SK-N-MC (cell line): ENCODE measurements at places on chromosomes 1 and 21.

DNA sequence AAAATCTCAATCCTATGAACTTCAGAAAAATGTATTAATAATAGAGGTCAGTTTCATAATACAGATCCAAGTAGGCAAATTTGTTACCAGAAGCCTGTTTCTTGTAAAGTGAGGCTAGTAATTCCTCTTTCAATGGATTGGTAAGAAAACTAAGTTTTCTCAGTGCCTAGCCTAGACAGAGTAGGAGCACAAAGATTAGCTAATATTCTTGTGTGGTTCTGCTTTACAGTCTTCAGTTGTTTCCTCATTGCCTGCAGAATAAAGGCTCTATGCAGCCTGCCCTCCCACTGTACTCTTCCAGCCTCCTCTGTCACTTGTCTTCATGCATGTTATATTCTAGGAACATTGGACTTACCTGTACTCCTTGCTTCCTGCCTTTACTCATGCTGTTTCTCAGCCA, 2.4 kb upstream of the PPP1R15B start:
- no peak for DNase-seq

DNA sequence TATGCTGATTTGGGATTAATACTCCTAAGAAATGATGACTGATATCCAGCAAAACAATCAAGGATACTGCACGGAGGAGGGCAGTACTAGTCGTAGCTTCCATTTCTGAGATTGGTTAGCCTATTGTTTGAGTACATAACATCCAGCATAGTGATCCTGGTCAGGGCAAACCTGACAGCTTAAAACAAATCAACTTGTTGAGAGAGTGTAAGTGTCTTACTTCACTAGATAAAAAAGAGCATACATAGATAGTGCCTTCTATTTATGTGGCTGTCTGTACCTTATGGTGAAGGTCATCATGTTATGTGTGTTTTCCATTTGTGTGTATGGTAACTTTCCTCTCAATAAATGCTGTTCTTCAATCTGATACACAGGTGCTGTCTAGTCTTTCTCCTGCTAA, 228.4 kb downstream of the PTGER3 start:
- no peak for DNase-seq

GRCh38 chr21:36471254-36471723, 8.6 kb downstream of the CLDN14 start:
- no peak for DNase-seq

- no peak for DNase-seq
These were observed 1.8 kb downstream of the RGL1 start for GRCh38 chr1:183806675-183807074.

- no peak for DNase-seq
These were observed 498 bp upstream of the CLCA2 start for GRCh38 chr1:86423473-86423872.

GRCh38 chr1:28359592-28360239, 9.8 kb upstream of the PHACTR4 start:
- DNase-seq, result peak; percentile 70

DNA sequence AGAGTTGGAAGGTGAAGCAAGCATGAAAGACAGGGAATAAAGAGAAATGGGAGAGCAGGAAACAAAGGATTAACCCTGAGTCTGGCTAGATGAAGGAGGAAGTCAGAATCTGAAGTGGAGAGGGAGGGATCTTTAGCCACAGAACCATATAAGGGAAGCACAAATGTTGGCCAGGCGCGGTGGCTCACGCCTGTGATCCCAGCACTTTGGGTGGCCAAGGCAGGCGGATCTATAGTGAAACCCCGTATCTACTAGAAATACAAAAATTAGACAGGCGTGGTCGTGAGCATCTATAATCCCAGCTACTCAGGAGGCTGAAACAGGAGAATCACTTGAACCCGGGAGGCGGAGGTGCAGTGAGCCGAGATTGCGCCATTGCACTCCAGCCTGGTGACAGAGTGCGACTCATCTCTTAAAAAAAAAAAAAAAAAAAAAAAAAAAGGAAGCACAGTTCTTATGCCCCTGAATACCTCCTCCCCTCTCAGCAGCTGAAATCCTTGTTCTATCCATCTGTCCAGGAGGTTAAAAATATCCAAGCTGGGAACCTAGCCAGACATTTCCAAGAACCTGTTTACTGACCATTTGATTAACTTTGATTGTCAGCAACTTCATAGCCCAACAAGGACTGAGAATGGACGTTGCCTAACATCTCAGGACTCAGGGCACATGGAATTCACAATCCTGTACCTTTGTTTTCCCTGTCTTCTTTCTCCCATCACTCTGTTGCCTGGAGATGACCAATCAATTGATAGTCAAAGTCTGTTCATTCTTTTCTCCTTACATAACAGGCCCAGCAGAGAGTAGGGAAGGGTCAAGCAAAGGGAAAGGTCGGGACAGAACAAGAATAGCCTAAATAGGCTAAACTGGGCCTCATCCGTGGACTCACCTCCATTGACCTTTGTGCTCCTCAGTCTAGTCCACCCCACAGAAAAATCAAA, 10.6 kb downstream of the TXNIP start:
- DNase-seq, result no peak

GRCh38 chr1:117366177-117367045, 838 bp upstream of the MAN1A2 start:
- no peak for DNase-seq

DNA sequence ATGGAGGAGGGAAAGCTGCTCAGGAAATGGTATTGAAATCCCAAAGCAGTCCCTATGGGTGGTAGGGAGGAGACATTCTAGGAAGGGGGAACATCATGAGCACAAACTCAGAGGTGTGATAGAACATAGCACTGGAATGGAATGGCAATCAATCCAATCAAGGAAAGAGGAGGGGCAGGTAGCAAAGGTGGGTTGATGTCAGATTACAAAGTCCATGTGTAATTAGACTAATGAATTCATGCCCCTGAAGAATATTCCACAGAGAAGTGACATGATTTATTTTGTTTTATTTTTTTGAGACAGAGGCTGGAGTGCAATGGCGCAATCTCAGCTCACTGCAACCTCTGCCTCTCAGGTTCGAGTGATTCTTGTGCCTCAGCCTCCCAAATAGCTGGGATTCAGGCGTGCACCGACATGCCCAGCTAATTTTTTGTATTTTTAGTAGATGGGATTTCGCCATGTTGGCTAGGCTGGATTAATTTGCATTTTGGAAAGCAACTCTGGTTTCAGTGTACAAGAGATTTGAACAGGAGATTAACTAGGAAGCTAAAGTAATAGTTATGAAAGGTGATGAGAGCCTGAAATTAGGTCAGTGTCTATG, 36.1 kb downstream of the DEGS1 start:
- DNase-seq, result no peak

DNA sequence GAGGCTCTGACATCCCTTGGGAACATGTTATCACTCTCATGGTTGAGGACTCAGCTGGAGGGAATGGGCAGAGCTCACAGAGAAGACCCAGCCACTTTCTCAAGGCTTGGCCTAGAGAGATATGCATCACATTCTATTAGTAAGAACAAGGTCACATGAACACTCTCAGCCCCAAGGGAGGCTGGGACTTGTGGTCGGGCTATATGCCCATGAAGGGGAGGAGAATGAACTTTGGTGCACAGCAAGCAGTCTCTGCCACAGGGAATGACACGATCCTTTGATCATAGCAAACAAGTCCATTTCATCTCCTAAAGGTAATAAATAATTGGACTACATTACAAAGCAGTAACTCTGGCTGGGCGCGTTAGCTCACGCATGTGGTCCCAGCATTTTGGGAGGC, 105.7 kb downstream of the SYF2 start:
- DNase-seq, result no peak

DNA sequence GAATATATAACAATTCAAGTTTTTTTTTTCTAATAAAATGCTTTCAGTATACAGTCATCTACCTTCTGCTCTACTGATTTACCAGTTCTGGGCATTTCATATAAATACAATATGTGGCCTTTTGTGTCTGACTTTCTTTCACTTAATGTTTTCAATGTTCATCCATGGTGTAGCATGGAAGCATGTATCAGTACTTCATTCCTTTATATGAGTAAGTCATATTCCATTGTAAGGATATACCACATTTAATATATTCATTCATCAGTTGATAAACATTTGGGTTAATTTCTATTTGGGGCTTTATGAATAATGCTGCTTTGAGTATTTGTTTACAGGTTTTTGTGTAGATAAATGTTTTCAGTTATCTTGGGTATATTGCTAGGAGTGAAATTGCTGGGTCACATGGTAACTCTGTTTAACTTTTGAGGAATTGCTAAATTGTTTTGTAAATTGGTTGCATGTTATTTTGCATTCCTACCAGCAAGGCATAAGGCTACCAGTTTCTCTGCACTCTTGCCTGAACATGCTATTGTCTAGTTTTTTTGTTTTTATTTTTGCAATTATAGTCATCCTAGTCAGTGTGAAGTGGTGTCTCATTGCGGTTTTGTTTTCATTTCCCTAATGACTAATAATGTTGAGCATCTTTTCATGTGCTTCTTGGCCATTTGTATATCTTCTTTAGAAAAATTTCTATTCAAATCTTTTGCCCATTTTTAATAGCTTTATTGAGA, 206.1 kb downstream of the TM2D1 start:
- DNase-seq, result no peak

- no peak for DNase-seq
These were observed 1.6 kb upstream of the SH3D21 start for GRCh38 chr1:36304521-36304920.

GRCh38 chr1:116115476-116116439, 4.6 kb downstream of the MAB21L3 start:
- DNase-seq, result no peak

DNA sequence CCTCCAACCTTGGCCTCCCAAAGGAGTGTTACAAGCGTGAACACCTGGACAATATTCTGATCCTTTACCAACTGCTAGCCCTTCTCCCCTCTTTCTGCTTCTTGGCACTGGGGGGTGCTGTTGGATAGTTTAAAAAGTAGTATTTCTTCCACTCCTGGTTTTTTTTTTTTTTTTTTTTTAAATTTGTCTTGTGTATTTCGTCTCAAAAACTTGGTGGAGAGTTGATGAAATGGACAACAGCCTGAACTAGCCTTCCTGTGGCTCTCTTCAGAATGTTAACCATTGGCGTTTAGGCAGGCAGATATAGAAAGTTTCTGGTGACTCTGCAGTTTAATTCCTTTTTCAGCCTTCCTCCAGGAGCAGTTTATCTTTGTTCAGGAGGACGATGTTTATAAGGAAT, 69.7 kb upstream of the USP24 start:
- DNase-seq, result no peak

GRCh38 chr1:174657411-174657810, 209.6 kb downstream of the GPR52 start:
- no peak for DNase-seq

DNA sequence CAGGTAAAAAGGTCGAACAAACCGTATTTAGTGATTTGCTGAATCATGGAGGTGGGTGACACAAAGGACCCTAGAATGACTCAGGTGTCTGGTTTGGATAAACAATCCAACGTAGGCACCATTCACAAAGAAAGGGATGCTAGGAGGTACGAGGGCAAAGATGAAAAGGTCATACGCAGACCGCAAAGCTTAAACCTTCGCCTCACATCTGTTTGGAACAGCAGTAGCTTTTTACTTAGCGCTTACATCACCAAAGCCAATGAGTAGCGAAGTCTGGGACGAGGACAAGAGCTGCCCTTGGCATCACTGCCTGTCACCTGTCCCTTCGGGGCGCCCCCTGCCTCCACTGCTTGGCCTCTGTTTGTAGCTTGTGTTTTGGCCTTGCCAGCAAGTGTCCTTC, 350.2 kb downstream of the SMYD3 start:
- DNase-seq, result no peak

GRCh38 chr1:1678581-1679380, 13.8 kb downstream of the SLC35E2B start:
- no peak for DNase-seq

DNA sequence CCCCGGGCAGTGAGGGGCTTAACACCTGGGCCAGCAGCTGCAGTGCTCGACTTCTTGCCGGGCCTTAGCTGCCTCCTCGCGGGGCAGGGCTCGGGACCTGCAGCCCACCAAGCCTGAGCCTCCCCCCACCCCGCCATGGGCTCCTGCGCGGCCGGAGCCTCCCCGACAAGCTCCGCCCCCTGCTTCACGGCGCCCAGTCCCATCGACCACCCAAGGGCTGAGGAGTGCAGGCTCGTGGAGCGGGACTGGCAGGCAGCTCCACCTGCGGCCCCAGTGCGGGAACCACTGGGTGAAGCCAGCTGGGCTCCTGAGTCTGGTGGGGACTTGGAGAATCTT, 67.8 kb upstream of the NR5A2 start:
- no peak for DNase-seq

GRCh38 chr1:97901017-97901658, 19.7 kb downstream of the DPYD start:
- no peak for DNase-seq

DNA sequence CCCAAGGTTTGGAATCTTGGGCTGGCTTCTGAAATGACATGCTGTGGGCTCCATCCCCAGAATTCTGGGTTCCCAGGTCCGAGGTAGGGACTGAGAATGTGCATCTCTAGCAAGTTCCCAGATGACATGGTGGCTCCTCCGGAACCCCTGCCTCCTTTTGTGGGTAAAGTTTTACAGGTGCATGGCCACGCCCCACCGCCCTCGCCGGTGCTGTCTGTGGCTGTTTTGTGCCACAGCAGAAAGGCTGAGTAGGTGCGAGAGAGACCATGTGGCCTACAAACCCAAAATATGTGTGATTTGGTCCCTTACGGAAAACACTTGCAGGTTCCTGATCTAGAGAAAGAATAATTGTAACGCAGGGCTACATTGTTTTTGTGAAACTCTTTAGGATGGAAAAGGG, 30.9 kb downstream of the SKI start:
- DNase-seq, result no peak

- no peak for DNase-seq
These were observed 225.4 kb upstream of the NRIP1 start for GRCh38 chr21:15289896-15290841.

- no peak for DNase-seq
These were observed 6.5 kb downstream of the ACTRT2 start for GRCh38 chr1:3027611-3028371.

DNA sequence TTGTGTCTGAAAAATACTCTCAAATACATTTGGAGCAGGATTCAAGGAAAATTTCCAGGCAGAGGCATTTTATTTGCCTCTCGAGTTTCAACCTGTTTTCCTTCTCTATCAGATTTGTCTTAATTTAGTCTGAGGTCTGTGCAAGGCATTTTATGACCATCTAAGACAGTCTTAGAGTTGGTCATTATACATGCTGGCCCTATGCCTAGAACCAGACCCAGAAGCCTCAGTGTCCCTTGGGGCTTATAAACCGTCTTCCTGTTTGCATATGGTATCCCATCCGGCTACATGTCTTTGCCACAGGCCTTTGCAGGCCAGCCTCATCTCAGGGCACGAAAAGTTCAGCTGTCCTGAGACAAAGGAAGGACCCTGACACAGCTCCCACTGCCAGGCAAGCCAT, 346.1 kb downstream of the SIPA1L2 start:
- DNase-seq, result no peak

DNA sequence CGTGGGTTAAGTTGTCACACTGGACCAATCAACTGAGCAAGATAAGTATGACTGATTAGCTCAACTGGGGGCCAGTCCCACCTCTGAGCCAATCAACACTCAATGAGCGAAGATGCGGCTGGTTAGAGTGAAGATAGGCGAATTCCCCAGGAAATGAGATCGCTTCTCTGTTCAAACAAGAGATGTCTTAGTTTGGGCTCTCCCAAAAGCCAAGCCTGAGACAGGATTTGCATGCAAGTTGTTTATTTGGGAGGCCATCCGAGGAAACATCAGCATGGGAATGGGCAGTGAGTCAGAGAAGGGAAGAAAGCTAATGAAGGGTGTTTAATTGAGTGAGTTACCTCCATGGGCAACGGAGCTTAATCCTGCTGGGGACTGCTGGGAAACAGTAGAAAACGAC, 4.9 kb upstream of the GJB5 start:
- no peak for DNase-seq

GRCh38 chr1:56572334-56573050, 6.9 kb downstream of the PLPP3 start:
- no peak for DNase-seq

- no peak for DNase-seq
These were observed 2.9 kb downstream of the KRTAP10-2 start for GRCh38 chr21:44548381-44548780.
